Spinal cord (tissue), 10 donors: ENCODE measurements at places on chromosomes 1 and 21. TPM values are rescaled to one million over a fixed set of nuclear protein-coding genes. Genes with fewer than 3 reads are reported as not detected.

KCND3 gene
- 35.8 TPM for polyA plus RNA-seq

DNA sequence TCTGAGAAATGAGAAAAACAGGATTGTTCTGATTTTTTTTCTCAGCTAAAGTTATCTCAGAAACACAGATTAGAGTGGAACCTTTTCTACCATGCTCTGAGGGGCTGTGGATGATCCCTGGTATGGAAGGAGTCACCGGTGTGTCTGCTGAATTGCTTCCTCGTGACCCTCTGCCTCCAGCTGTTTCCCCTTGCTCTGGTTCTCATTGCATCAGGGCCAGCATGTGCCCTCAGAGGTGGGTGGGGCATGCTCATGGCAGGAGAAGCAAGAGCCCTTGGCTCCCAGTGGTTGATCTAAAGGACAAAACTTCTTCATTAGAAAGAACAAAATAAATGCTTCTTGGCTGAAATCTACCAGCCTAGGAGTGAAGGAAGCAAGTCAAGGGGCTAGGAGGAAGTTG, 183.2 kb upstream of the HMCN1 start:
- no peaks in the 10 kb centered on the region for H3K27me3 ChIP-seq
- DNase-seq: no peak
- H3K4me1 ChIP-seq: no peaks in the 10 kb centered on the region
- H3K27ac ChIP-seq: no peak overlapping the region
- no peak overlapping the region for H3K4me3 ChIP-seq
- no peaks in the 10 kb centered on the region for H3K36me3 ChIP-seq

LRRC71 gene
- polyA plus RNA-seq: 8.0 TPM

SPATA17 gene
- 8.4 TPM for polyA plus RNA-seq

DNA sequence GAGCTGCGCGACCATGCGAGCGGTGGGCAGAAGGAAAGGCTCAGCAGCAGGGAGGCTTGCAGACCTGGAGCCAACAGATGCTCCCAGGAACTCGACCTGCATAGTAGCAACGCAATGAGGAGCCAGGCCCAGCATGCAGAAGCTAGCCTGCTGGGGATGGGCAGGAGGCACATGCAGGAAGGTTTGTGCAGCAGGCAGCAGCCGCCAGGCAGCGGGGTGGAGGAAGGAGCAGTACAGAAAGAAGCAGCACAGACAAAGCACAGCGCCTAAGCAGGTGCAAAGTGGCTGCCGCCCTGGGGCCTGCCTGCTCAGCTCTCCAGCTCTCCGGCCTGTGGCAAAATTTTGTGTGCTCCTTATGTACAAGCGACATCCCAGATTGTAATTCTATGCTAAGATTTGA, 213.5 kb upstream of the MAP1LC3C start:
- peaks cover 4% of the 10 kb centered on the region for H3K4me1 ChIP-seq
- no peak for DNase-seq
- H3K27me3 ChIP-seq: no peaks in the 10 kb centered on the region
- no peak overlapping the region for H3K4me3 ChIP-seq
- no peak overlapping the region for H3K27ac ChIP-seq
- H3K36me3 ChIP-seq: no peaks in the 10 kb centered on the region

DNA sequence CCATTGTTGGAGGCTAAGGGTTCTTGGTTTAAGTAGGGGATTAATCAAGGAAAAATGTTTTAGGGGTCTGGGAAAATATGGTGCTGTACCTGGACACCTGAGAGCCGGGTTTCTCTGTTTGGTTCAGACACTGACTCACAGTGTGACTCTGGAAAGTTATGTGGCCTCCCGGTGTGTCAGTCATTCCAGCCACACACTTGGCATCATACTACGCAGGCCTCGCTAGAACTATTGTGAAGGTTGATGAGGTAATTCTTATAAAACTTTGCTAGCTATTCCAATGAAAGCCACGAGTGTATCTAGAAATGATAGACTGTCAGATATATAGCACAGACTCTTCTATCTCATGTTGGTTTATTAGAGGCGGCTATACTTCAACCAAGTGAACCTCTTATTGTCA, 4.8 kb upstream of the CAMSAP2 start:
- no peaks in the 10 kb centered on the region for H3K36me3 ChIP-seq
- no peak for DNase-seq
- no peak overlapping the region for H3K27ac ChIP-seq
- H3K27me3 ChIP-seq: no peaks in the 10 kb centered on the region
- no peaks in the 10 kb centered on the region for H3K4me1 ChIP-seq

- H3K4me3 ChIP-seq: no peak overlapping the region
- DNase-seq: no peak
- no peak overlapping the region for H3K27ac ChIP-seq
- no peaks in the 10 kb centered on the region for H3K36me3 ChIP-seq
- no peaks in the 10 kb centered on the region for H3K27me3 ChIP-seq
- peaks cover 4% of the 10 kb centered on the region for H3K4me1 ChIP-seq
Observed at GRCh38 chr1:81915937-81916336, 115.2 kb downstream of the ADGRL2 start.

GRCh38 chr1:161838885-161839284, 72.8 kb downstream of the ATF6 start:
- no peak overlapping the region for H3K4me3 ChIP-seq
- DNase-seq: no peak
- no peaks in the 10 kb centered on the region for H3K36me3 ChIP-seq
- no peak overlapping the region for H3K27ac ChIP-seq
- no peaks in the 10 kb centered on the region for H3K27me3 ChIP-seq
- no peaks in the 10 kb centered on the region for H3K4me1 ChIP-seq

DNA sequence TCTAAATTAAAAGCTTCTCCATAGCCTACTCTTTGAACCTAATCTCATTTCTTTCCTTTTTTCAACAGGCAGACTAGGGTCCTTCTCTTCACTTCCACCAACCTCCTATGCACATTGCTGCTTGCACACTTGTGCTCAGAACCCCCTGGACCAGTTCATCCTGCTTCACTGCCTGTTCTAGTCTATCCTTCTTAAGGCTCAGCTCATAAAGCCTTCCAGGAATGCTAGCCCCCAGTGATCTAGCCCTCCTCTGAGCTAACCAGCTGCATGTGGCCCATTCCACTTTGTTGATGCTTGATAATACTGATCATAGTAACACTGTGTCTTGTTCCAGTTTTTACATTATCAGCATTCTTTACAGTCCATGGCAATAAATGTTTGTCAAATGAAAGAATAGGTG, 22.9 kb upstream of the PHGDH start:
- no peak overlapping the region for H3K27ac ChIP-seq
- H3K27me3 ChIP-seq: no peaks in the 10 kb centered on the region
- no peak overlapping the region for H3K4me3 ChIP-seq
- no peaks in the 10 kb centered on the region for H3K4me1 ChIP-seq
- no peaks in the 10 kb centered on the region for H3K36me3 ChIP-seq

DNA sequence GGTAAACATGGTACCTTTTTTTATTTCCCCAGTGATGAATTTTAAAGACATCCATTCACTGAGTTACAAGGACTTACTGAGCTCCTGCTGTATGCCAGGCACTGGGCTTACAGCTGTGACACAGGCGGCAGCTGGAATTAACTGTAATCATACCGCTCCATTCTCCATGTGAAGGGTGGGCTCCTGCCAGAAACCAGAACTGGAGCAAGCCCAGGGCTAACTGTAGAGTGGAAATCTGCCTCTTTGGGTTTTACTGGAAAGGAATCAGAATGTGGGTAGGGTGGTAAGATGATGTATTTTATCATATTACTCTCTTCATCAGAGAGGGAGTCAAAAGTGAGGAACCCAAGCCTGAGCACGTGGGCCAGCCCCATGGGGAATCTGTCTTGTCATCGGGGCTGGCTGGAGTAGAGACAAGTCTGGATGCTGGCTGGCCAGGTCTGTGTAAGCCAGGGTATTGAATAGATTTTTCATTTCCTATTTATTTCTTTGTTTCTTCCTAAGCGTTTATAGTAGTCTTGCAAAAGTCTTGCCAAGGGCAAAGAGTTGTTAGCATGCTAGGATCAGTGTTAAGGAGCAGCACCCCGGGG, 21.5 kb downstream of the FGGY start:
- no peak for DNase-seq
- peaks cover 5% of the 10 kb centered on the region for H3K4me1 ChIP-seq
- H3K27ac ChIP-seq: no peak overlapping the region
- no peaks in the 10 kb centered on the region for H3K27me3 ChIP-seq

ANKRD65 gene
- polyA plus RNA-seq: 10.8 TPM

GRCh38 chr21:45801129-45801964, 157.8 kb downstream of the PCBP3 start:
- H3K36me3 ChIP-seq: peaks cover 2% of the 10 kb centered on the region
- H3K4me3 ChIP-seq: no peak overlapping the region
- H3K27ac ChIP-seq: no peak overlapping the region

MROH7 gene
- 3.8 TPM for polyA plus RNA-seq

GRCh38 chr1:91124989-91125417, 103.2 kb upstream of the ZNF644 start:
- no peaks in the 10 kb centered on the region for H3K27me3 ChIP-seq
- no peak overlapping the region for H3K27ac ChIP-seq
- DNase-seq: no peak
- no peaks in the 10 kb centered on the region for H3K4me1 ChIP-seq
- H3K36me3 ChIP-seq: no peaks in the 10 kb centered on the region

SPATC1L gene
- 32.3 TPM for polyA plus RNA-seq

MXRA8 gene
- 48.1 TPM for polyA plus RNA-seq

C2CD2 gene
- polyA plus RNA-seq: 19.1 TPM

DNA sequence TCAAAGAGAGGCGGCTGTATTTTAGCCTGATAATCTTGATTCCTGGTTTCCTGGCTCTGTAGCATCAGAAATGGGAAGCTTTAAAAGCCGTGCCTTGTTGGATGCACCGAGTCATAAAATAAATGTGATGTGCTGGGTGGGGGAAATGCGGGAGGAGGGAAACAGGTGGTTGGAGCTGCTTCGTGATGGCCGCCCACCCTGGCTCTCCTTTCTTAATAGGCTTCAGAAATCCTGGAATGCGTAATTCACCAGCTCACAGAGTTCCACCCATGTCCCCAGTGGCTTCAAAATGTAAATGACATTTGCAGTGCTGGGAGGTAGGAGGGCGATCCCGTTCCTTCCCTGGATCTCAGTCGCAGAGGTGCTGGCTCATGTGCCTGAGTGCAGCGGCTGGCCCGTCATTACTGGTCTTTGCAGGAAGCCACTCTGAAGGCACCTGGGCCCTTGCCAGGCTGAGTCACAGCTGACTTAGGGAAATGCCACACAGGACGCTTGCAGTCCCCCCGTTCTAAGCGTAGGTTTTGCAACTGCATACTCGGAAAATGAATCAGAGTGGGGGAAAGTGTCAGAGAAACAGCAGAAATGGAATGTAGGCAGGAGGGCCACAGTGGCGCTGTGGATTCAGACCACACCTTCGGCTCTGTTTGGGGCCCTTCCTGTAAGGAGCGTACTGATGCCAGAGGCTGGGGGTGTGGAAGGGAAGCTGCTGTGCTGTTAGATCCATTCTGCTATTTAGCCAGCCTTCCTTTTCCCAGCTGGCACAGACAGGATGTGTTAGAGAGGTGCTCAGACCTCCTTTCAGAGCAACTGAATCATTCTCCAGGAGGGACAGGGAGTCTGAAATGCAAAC, 37.6 kb downstream of the GALNT2 start:
- H3K36me3 ChIP-seq: peaks cover 4% of the 10 kb centered on the region
- DNase-seq: peak; percentile 76
- H3K27ac ChIP-seq: peak overlapping the region; percentile 25
- peaks cover 30% of the 10 kb centered on the region for H3K4me1 ChIP-seq
- H3K4me3 ChIP-seq: no peak overlapping the region

GRCh38 chr1:214362188-214362882, 81.4 kb downstream of the SMYD2 start:
- peaks cover 5% of the 10 kb centered on the region for H3K36me3 ChIP-seq
- no peak for DNase-seq
- no peak overlapping the region for H3K4me3 ChIP-seq
- no peaks in the 10 kb centered on the region for H3K27me3 ChIP-seq

APOBEC4 gene
- polyA plus RNA-seq: not detected

GRCh38 chr1:202029171-202029665, 18.8 kb downstream of the ELF3 start:
- H3K36me3 ChIP-seq: no peaks in the 10 kb centered on the region
- no peak for DNase-seq
- H3K27ac ChIP-seq: no peak overlapping the region
- no peak overlapping the region for H3K4me3 ChIP-seq

DNA sequence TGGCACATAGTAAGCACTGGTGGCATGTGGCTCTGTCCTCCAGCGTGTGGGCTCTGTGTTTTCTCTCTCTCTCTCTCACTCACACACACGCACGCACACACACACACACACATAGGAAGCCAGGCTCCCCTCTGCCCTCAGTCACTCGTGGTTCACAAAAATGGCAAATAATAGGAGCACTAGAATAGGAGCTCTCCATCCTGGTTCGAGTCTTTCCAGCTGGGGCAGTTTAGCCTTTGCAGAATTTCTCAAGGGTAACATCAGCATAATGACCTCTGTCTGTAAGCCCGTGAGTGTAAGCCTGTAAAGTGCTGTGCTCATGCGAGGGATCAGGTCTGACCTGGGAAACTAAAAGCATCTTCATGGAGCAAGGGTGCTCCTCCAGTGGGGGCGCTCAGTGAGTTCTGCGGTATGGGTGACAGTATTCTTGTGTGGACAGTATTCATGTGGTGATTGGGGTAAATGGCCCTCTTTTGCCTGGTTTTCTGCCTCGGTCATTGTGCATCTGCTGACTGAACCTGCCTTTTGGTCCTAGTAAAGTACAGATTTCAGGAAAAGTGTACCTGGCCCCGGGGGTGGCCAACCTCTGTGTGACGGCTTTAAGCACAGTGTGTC, 842 bp upstream of the ZC3H12A start:
- H3K4me1 ChIP-seq: peaks cover 65% of the 10 kb centered on the region
- H3K4me3 ChIP-seq: peak overlapping the region; percentile 61
- DNase-seq: no peak
- H3K27ac ChIP-seq: no peak overlapping the region

CNIH3 gene
- 18.6 TPM for polyA plus RNA-seq

PNRC2 gene
- 109 TPM for polyA plus RNA-seq
